ENCODE measurements at places on chromosomes 13 and 19.
A peak's percentile ranks its signal among the peaks of the same experiment; 100 is the strongest.

- no peak for DNase-seq
These were observed 477.1 kb upstream of the SGCG start for GRCh38 chr13:22703601-22704209.

DNA sequence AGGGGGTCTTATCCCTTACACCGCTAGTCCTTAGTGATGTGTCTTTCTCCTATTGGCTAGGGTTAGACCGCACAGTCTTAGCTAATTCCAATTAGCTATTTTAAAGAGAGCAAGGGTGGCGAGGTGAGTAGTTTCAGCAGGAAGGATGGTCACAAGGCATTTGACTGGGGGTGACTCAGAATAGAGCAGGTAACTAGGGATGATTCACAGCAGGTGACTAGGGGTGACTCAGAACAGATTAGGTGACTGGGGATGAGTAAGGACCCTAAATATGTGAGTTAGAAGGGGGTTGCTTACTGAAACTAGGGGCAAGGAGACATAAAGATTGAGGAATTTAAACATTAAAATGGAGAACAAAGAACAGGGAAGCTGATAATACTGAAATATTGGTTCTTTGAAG lies 64.3 kb downstream of the ZNF66 start:
- DNase-seq: no peak

DNA sequence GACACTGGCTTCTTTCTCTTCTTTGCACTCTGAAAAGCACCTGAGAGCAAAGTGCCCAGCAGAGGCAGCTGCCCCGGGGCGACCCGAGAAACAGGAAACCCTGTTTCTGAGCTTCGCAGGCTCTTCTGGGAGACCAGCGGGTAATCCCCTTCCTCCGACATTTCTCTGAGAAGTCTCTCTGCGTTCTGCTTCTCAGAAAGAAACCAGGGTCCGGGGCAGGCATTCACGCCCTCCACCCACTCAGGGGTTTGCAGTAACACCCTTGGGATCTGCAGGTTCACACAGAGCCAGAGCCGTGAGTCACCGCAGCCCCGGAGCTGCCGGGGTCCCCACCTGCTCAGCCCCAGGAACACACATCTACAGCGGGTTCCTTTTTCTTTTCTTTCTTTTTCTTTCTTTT lies 86.0 kb downstream of the GADD45B start:
- no peak for DNase-seq

- DNase-seq: peak; percentile 57
These were observed 38.2 kb downstream of the ARRDC2 start for GRCh38 chr19:18046059-18046718.

GRCh38 chr13:81207231-81207630 lies 866.3 kb upstream of the SPRY2 start:
- no peak for DNase-seq

GRCh38 chr19:43534816-43535761 lies 2.1 kb downstream of the ZNF575 start:
- DNase-seq: peak; percentile 68

- DNase-seq: peak; percentile 45
These were observed 28.7 kb downstream of the CYP4F2 start for GRCh38 chr19:15869109-15869555.

GRCh38 chr19:10543420-10544241 lies at the start of gene ATG4D:
ATG4D (plus strand) TSS chr19:10543904; CDS start chr19:10544091, 187 bp downstream.
- DNase-seq: peak; percentile 97

- no peak for DNase-seq
These were observed 9.2 kb downstream of the PLPP2 start for GRCh38 chr19:281992-282391.

DNA sequence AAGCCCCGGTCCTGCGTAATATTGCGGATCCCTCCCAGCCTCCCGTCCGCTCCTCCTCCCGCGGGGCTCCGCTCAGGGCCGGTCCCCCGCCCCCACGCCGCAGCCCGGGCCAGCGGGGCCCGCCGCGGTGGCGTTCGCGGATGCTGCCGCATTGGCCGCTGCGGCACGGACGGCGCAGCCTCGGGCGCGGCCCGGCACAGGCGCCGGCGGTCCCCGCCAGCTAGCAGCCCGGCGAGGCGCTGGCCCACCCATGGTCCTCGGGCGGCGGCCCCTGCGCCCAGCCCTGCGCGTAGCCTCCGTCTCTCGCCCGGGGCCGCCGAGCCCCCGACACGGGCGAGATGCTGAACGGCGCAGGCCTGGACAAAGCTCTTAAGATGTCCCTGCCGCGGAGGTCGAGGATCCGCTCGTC lies at the start of gene ATP8A2:
ATP8A2 (plus strand) TSS at position 100 of the 409 bp plus-strand sequence; CDS start at position 339, 239 bp downstream.
- no peak for DNase-seq

GRCh38 chr13:106478116-106478515 lies 57.3 kb downstream of the EFNB2 start:
- DNase-seq: no peak

- DNase-seq: no peak
These were observed 285.9 kb downstream of the DNAJC15 start for GRCh38 chr13:43309311-43309710.

GRCh38 chr19:43705729-43706128 lies 10.1 kb upstream of the IRGC start:
- no peak for DNase-seq

DNA sequence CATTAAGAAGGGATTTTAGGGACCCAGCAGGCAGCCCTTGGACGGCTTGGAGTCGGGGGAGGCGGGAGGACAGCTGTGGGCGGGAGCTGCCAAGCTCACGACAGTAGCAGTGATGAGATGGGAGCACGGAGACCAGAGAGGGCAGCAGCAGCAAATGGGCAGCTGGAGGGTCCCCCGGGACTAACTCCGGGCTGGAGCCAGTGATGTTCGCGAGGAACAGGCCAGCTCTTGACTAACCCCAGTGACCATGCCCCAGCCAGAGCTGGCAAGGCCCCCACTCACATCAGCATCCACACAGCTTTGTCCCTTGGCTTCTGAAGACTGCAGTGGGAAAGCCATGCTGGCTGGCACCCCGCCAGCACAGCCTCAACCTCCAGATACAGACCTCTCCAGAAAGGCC lies 81.9 kb downstream of the RAB20 start:
- DNase-seq: no peak

GRCh38 chr19:38658462-38659306 lies 11.2 kb downstream of the ACTN4 start:
- peak; percentile 82 for DNase-seq

- no peak for DNase-seq
These were observed 249.2 kb downstream of the ZNF536 start for GRCh38 chr19:30621326-30621920.

- DNase-seq: no peak
These were observed 187.5 kb downstream of the GPC6 start for GRCh38 chr13:93413972-93414717.

- DNase-seq: no peak
These were observed 45.6 kb upstream of the UBE2L5 start for GRCh38 chr13:30376426-30377311.

DNA sequence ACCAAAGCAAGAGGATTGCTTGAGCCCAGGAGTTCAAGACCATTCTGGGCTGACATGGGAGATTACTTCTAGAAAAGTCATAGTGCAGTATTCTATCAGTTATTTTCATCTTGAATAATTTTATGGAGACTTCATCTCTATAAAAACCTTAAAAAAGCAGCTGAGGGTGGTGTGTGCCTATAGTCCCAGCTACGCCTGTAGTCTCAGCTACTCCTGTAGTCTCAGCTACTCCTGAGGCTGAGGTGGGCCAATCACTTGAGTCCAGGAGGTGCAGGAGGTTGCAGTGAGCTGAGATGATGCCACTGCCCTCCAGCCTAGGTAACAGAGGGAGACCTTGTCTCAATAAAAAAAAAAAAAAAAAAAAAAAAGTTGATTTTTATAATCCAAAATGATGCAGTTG lies 22.1 kb upstream of the KCTD4 start:
- no peak for DNase-seq

GRCh38 chr13:112588490-112589297 lies 741 bp upstream of the TUBGCP3 start:
- no peak for DNase-seq

GRCh38 chr13:59689057-59689456 lies 474.7 kb downstream of the DIAPH3 start:
- no peak for DNase-seq

- DNase-seq: no peak
These were observed 26.9 kb upstream of the CPB2 start for GRCh38 chr13:46131705-46132104.

DNA sequence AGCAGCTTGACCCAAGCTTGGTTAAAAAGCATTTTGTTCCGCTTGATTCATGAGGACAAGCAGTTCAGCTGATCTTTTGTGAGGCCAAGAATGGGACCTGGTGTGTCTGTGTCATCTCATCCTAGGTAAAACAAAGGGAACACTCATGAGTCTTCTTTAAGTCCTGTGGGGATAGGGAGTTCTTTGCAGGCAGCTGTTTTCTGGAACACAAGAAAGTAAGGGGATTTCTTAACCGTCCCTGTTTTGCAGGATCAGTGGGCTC lies 134.5 kb upstream of the TMTC4 start:
- DNase-seq: no peak

DNA sequence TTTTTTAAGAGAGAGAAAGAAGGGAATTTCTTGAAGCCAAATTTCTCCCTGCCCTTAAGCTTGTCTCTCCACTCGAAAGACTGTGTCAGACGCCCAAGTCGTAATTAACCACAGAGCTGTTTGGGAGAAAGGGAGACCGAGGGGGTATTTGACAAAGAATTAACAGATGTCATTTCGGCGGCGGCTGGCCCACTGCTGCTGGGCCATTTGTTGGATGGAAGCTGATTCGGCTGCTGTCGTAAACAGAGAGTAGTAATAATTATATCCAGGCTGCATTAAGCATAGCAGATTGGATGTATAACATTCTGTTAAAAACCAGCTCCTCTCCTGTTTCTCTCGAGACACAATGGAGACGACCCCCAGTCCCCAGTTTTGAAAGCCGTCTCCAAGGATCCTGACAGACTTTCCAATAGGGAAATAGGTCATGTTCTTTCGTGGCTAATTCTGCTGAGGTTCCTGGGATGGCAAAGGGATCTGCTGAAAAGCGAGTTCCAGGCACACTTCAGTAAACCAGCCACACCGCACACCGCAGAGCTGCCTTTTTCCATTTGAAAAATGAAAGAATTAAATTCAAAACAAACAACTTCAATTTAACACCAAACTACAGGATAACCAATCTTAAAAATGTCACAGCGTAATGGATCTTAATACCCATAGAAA lies 71.5 kb downstream of the KCTD15 start:
- DNase-seq: no peak

DNA sequence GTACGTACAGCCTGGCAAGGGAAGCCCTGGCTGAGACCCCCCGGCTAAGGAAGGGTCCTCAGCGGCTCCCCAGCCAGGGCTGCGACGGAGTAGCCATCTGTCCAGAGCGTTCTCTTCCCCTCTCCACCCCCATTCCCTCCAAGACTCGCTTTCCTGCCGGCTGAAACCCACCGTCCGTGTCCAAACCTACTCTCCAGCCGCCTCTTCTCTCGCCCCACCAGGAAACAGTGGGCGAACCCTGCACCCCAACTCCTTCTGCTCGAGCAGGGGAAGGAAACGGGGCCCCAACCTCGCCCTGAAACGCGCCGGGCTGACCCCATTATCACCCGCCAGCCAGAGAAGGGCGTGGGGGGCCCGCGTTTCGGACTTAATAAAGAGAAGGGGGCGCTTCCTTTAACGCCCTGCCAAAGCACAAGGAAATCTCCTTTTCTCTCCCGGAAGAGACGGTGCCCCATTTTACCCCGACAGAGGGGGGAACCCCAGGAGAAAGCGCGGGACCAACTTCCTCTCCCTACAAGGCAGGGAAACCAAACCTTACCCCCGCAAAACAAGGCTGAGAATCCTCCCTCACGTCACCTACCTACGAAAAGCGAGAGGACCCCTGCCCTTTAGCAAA lies 2.5 kb downstream of the ZC3H4 start:
- DNase-seq: no peak

DNA sequence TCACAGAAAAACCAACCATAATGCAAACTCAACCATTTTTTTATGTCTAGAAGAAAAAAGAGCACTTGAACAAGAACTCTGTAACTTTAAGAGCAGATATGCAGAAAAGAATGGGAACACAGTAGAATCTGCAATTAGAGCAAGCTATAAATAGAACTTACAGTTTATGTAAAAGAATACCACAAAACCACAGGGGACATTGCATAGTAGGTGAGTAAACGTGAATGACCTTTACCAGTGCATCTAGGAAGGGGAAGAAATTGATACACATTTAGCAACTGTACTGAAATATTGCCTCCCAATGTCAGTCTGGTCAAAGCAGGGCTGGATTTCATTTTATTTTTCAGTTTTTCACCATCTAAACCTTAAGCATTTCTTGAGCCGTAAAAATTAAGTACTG lies 242.2 kb upstream of the EDNRB start:
- DNase-seq: peak; percentile 11

- no peak for DNase-seq
These were observed 1525.9 kb upstream of the SLC10A2 start for GRCh38 chr13:104592127-104592526.

- DNase-seq: no peak
These were observed 18.9 kb upstream of the ONECUT3 start for GRCh38 chr19:1734321-1734966.

DNA sequence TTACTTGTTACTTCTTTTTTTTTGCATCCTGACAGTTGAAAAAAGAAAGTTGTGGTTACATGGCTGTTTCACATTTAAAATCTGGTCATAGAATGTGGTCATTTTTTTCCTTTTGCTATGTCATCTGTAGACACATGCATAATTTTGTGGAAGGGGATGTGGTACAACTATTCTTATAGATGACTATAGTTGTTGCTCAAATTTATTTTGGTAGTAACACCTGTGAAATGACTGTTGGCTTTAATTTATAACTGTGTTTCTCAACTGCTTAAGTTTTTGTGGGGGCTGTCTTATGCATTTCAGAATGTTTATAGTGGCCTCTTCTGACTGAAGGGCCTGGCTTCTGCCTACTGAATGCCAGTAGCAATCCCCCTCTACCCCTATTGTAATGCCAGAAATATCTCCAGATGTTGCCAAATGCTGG lies 130.5 kb downstream of the PAN3 start:
- no peak for DNase-seq

DNA sequence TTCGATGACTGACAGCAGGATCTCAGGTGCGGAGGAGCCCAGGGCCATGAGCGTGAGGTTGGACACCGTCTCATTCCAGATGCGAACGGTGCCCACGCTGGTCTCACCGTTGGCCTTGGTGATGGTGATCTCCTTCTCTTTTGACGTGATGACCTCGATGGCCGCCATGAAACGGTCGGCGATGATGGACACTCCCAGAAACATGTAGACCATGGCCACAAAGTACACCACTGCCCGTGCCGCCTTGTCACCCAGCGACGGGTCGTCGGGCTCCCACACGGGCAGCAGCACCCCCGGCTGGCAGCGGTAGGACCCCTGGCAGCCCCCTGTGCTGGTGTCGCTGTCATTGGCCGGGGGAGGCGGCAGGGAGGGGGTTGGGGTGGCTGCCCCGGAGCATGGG lies 5.7 kb downstream of the SLC8A2 start:
- no peak for DNase-seq

DNA sequence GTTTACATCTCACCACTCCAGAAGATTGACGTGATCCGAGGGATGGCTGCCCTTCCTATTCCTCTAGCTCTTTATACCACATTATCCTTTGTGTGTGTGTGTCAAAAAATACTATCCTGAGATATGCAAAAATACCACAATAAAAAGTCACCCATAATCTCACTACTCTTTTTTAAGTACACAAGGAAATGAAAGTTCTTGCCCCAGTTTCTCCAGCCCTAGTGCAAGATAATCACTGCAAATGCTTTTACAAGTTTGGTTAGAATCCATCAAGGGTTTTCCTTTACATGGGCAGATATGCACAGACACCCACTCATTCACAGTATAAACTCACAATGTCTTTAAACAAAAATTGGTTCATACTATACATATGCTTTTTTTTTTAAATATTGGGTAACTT lies 89.3 kb downstream of the DIAPH3 start:
- DNase-seq: no peak

Measured in hepatic stellate cell (primary cell).